ENCODE measurements at places on chromosomes 12 and 14.

GRCh38 chr14:24231263-24232120 is 675 bp downstream of the NEDD8 start:
- peaks cover 4% of the 10 kb centered on the region for H3K4me1 ChIP-seq
- H3K36me3 ChIP-seq: no peaks in the 10 kb centered on the region

- H3K4me3 ChIP-seq: no peak overlapping the region
- H3K27me3 ChIP-seq: no peaks in the 10 kb centered on the region
- H3K4me1 ChIP-seq: no peaks in the 10 kb centered on the region
- H3K36me3 ChIP-seq: peaks cover 6% of the 10 kb centered on the region
These were observed 25.4 kb downstream of the ATG14 start for GRCh38 chr14:55386037-55386808.

- no peak for DNase-seq
- H3K27me3 ChIP-seq: peaks cover 1% of the 10 kb centered on the region
- H3K4me1 ChIP-seq: peaks cover 2% of the 10 kb centered on the region
- no peak overlapping the region for H3K4me3 ChIP-seq
- H3K27ac ChIP-seq: no peak overlapping the region
These were observed 75.6 kb upstream of the SLC24A4 start for GRCh38 chr14:92247341-92247740.

- peaks cover 29% of the 10 kb centered on the region for H3K27me3 ChIP-seq
- no peak for DNase-seq
- peaks cover 11% of the 10 kb centered on the region for H3K36me3 ChIP-seq
- H3K4me3 ChIP-seq: peak overlapping the region; percentile 57
These were observed 3.2 kb downstream of the LAG3 start for GRCh38 chr12:6775185-6776174.

- H3K36me3 ChIP-seq: peaks cover 4% of the 10 kb centered on the region
- no peak for DNase-seq
- no peak overlapping the region for H3K27ac ChIP-seq
- no peak overlapping the region for H3K4me3 ChIP-seq
These were observed 32.0 kb downstream of the SLC6A12 start for GRCh38 chr12:181921-182320.

All from glutamatergic neuron (in vitro differentiated cells).